ENCODE measurements at places on chromosomes 6 and 20. TPM values are rescaled to one million over a fixed set of nuclear protein-coding genes. Genes with fewer than 3 reads are reported as not detected.

- no peak for DNase-seq
These were observed 204.6 kb downstream of the CD83 start for GRCh38 chr6:14321992-14322772.

DNA sequence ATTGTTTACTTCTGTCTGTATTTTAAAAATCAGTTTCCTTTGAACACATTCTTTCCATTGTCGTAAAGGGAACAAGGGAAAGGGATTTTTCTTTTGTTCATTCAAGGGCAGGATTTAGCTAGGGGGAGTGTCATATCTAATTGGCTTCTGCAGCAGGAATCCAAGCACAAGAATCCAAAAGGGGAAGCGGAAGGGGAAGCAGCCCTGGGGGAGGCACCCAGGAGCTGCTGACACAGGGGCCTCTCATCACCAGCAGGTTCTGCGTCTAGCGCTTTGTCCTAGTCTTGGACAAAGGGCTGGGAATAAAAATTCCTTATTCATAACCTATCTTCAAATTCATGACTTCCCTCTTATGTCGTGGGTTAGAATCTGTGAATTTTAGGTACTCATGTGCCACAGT lies 13.7 kb downstream of the RIPK1 start:
- DNase-seq: no peak

Gene ECHDC1
- 97.8 TPM for total RNA-seq

DNA sequence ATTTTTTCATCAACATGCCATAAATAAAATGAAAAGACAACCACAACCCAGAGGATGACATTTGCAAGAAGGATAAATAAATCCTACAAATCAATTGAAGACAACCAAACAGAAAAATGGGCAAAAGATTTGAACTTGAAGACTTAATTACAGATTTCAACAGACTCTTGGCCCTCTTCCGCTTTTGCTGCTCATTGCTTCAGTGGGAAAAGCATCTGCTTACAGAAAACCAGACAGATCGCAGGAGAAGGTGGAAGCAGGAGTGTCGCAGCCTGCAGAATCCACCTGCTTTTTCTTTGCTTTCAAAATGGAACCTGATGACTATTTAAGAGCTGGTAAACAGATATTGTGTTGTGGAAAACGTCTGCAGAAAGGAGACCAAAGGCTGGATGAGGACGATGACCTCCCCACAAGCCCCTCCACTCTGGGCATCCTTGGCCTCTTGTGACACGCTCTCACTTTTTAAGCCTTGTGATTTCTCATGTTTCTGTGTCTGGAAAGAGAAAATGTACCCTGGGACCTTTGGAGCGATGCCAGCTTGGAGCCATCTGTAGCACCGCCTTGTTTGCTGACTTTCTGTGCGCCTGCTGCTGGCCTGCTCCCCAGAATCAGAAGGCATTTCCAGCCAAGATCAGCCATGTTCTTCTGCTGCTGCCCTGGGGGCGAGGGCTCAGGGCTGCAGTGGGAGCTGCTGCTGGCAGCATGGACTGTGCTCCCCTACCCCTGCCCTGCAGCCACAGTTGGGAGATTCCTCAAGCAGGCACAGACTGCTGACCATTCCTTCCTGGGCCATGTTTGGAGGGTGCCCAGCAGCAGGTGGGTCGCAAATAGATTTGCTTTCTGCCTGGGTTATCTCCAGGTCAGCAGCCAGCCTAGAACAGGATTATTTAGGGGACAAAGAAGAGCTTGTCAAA lies 3.6 kb upstream of the CSTL1 start:
- DNase-seq: no peak

Gene EPB41L1
- total RNA-seq: 12.8 TPM

GRCh38 chr6:114362396-114362795 lies 19.6 kb upstream of the HS3ST5 start:
- no peak for DNase-seq
